GM04503 (cell line): ENCODE measurements at places on chromosomes 5 and 9.

GRCh38 chr9:94639061-94639998, at the start of gene FBP1:
FBP1 (minus strand) TSS chr9:94639518; CDS start chr9:94639310, 208 bp downstream.
- no peak for DNase-seq

GRCh38 chr5:178471711-178472110, 118.5 kb downstream of the COL23A1 start:
- DNase-seq, result no peak

- DNase-seq, result no peak
Observed at GRCh38 chr5:160629003-160629402, 207.3 kb downstream of the PTTG1 start.

DNA sequence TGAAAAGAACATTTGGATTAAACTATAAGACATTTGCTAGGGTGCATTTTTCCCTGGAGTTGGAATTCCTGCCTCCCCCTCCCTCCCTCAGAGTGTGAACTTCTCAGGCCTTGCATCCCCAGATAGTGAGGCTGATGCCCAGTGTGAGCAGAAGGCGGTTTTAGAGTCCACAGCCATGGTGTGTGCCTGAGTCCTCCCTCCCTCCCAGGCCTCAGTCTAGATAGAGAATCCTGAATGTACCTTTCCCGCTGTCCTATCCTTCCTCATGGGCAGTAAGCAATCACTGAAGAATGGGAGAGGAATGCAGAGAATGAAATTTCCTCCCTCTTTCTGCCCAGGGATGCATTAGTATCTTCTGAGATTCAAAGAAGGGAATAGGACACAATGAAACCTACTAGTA, 108.5 kb downstream of the RASGRF2 start:
- no peak for DNase-seq
